Skeletal muscle cell (primary cell): ENCODE measurements at places on chromosomes 2 and 18.
A peak's percentile ranks its signal among the peaks of the same experiment; 100 is the strongest.

GRCh38 chr2:195482010-195482409 lies 175.0 kb upstream of the SLC39A10 start:
- DNase-seq = no peak

DNA sequence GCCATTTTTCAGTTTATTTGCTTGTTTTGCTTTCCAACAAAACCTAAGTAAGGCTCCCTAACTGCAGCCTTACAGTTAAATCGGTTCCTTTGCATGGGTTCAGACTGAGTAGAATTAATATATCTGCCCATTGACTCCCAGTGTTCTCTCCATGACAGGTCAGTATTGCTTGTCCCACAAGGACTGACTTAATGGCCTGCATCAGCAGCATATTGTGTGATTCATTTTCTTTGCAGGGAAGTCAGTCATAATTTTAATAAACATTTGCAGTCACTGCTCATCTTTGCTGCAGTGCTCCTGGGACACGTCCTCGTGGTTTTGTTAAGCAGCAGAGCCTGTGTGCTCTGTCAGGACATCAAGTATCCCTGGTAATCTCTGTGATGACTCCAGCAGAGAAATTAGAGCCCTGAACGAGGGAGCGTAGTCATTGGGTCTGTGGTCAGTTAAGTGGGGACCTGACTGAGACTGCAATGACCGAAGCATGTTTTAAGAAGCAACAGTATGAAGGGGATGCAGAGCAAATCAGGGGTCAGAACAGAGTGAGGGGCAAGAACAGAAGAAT lies 93.3 kb downstream of the CDH20 start:
- no peak for DNase-seq

GRCh38 chr2:25960920-25961319 lies 21.4 kb downstream of the KIF3C start:
- DNase-seq = no peak

DNA sequence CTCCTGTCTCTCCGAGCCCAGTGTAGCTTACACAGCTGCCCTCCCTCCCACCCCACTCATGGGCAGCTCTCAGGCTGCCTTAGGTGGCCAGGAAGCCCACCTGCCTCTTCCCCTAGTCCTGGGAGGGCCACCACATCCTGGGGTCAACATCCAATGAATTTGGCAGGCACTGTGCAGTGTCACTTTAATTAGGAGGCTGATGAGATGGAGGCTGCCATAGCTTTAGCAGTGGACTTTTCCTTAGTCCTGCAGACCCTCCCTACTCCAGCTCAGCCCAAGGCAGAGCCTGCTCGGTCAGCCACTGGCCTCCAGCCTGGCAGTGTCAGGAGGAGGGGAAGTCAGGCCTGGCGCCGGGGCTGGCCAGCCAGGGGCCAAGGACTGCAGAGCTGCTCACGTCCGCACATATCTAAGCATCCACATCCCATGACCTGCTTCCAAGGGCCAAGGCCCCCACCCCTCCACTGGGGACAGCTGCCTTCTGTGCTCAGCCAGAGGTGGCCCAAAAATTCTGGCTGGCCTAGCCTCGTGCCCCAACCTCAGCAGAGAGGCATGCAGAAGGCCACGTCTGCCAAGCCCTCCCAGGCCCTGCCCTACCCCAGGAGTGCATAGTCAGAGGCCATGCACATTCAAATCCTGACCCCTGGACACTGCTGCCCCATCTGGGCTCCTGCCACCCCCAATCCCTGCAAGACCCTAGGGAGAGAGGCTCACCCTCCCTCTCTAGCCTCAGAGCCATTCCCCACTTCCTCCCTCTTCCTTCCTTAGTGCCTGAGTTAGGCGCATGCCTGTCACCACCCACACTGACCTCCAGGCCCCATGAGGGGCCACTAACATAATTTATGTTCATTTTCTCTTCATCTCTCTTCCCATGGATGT lies 33.1 kb downstream of the ADRA2B start:
- no peak for DNase-seq

DNA sequence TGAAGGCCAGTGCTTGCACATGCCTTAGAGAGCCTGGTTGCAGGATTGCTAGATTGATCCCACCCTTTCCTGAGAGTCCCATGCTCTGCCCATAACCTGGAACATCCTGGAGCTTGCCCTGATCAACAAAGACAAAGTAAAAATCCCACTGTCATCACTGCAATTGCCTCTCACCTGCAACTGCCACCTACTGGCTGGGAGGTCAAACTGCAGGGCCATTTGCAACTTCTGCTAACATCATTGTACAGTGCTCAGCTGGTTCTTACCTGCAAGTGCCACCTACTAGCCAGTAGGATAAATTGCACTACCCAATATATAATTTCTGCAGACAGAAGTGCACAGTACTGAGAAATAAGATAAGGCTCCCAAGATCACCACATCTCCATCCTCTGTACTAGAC lies 947.5 kb downstream of the CPS1 start:
- no peak for DNase-seq

- DNase-seq = no peak
Measured at GRCh38 chr2:101002562-101003277, 631 bp downstream of the RPL31 start.

- DNase-seq = no peak
Measured at GRCh38 chr18:24725644-24726415, 265.4 kb downstream of the HRH4 start.

DNA sequence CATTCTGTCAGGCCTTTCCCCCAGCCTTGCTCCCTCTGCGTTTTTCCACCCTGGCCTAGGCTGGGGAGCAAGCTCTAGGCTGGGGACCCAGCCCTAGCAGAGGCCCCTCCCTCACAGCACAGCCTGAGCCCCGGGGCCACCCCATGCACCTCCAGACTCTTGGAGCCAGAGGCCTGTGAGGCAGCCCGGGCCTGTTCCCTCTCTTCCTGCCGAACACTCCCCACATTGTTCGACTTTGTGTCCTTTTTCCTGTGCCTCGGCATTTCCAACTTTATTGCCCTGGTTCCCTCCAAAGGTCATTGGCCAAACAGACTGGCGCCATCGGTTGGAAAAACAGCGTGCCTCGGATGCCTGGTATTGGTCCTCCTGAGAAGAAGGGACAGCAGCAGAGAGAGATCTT lies 79.7 kb downstream of the HS1BP3 start:
- no peak for DNase-seq

- no peak for DNase-seq
Measured at GRCh38 chr2:28629910-28630309, 121.7 kb upstream of the PPP1CB start.

DNA sequence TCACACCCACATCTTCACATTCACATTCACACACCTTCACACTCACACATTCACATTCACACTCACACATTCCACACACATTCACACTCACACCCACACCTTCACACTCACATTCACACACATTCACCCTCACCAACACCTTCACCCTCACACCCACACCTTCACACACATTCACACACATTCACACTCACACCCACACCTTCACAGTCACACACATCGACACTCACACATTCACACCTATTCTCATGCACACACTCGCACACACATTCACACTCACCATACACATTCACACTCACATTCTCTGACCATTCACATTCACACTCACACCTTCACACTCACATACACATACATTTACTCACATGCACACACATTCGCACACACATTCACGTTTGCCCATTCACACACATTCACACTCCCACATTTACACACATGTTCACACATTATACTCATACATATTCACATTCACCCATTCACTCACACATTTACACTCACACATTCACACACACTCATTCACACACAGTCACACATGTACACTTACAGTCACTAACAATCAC lies 62.7 kb downstream of the BIN1 start:
- DNase-seq = no peak

DNA sequence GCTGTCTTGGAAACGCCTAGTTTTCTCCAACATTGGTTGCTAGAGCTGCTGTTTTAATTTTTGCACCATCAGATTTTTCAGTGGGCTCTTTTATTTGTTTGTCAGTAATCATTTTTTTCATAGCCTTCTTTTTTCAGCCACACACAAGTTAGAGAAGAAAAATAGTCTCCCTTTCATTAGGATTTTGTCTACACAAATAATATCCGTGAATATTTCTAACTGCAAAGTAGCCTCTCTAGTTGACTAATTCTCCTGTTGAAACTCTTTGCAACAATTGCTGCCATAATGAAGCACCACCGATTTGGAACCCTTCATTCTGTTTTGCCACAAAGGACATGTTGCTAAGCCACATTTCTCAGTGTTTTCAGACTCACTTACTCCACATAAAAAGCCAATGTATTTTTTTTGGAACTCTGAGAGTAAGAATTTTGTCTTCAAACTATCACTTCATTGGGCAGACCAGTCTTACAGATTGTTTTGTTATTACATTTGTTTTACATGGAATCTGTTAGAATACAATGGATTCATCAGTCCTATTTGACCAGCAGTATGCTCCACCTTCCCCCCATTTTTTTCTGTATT lies 9.6 kb downstream of the KCNJ3 start:
- DNase-seq = no peak

DNA sequence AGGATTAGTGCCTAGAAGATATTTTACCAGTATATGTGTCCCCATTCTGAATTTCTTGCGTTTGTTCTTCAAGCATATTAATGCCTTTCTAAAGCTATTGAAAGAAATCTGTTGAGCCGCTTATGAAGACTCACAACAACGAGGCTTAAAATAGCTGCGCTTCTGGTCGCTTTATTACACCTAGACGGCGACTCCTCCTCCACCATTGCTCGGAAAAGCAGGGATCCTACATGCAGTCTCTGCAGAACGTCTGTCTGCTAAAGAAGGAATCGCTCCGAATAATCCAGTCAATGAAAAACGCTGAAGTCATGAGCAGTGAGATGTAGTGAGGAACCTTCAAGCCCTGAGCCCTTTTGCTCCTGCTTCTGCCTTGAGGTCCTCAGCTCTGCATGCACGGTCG lies 94.8 kb upstream of the ZNF516 start:
- no peak for DNase-seq

GRCh38 chr18:11950824-11951223 lies 30.5 kb upstream of the IMPA2 start:
- no peak for DNase-seq

DNA sequence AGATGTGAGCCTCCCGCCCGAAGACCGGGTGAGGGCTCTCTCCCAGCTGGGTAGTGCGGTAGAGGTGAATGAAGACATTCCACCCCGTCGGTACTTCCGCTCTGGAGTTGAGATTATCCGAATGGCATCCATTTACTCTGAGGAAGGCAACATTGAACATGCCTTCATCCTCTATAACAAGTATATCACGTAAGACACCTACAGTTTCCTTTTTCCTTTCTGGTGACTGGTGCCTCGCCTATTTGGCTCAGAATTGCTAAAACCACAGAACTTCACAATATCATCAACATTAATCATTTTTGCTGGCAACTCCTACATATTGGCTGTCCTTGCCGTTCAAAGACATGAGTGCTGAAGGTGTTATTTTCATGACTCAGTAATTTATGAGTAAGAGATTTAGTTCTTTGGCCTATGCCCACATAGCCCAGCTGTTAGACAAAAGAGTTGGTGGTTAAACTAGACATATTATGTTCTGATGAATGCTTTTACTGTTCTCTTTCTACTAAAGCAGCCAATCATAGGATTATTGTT lies 2.2 kb downstream of the STAMBP start:
- peak; percentile 78 for DNase-seq

- no peak for DNase-seq
Measured at GRCh38 chr2:39685126-39685525, 19.4 kb downstream of the TMEM178A start.

DNA sequence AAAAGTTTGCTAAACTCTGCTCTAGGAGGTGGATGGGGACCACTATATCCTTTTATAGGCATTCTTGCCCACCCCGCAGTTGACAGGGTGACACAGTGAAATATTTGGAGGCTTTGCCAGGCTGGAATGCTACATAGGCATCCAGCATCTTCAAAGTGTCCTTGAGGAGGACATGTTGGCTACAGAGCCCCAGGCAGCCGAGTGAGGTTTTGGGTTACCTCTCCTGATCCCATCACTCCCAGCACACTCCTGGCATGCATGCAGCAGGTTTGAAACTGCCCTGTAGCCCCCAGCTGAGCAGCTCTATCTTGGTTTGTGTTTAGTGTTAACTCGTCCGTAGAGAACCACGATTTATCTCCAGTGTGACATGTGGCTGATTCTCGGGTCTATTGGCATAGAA lies 7.3 kb downstream of the FOSL2 start:
- DNase-seq = no peak

DNA sequence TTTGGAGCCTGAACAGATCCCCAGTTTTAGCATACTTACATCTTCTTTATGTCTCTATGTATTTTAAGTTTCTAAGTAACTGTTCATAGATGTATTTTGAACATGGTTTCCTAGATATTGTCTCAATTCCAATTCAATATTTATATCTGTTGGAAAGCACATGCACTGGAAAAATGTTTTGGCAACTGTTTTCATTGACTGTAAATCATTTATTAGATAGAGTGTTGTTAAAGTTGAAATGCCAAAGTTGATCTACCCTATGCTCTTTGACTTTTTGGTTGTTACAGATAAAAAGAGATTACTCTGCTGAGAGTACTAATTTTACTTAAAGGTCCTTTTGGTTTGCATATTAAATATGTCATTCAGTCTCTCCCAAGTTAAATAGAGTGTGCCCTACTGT lies 345.0 kb upstream of the NRP2 start:
- DNase-seq = no peak

GRCh38 chr2:119252186-119253113 lies 28.8 kb downstream of the STEAP3 start:
- DNase-seq = peak; percentile 95

GRCh38 chr18:76396792-76397191 lies 98.2 kb downstream of the ZNF516 start:
- no peak for DNase-seq

DNA sequence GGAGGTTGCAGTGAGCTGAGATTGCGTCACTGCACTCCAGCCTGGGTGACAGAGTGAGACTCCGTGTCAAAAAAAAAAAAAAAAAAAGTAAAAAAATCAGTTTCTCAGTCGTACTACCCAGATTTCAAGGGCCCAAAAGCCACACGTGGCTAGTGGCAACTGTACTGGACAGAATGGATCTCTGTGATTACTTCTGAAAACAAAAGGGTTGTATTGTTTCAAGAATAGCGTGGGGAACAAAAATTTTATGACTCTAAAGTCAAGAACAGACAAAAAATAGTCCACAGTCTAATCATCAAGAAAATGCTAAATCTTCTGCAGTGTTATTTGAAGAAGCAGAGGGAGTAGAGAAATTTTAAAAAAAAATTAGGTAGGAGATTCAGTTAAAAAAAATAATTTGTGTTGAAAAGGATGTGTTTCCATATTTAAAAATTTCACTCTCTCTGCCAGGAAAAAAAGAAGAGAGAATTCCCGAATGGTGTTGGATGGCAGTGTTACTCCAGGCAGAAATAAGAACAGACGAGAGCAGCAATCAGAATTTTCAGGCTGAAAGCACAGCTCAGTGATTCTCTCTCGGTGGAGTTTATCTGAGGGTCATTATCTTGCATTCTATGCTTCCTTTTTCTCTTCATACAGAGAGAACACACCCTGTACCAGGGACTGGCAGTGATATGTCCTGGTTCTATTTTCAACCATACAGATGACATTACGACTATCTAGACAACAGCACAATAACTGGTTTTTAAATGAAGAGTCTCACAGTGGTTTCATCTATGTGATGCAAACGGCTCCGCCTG lies 61.8 kb downstream of the CABYR start:
- no peak for DNase-seq
